Gastrocnemius medialis (tissue), 4 donors: ENCODE measurements at places on chromosomes 5 and 9. TPM values are rescaled to one million over a fixed set of nuclear protein-coding genes. Genes with fewer than 3 reads are reported as not detected.

The LRRC19 gene
- total RNA-seq = not detected

The AK8 gene
- total RNA-seq = not detected

The IL9 gene
- total RNA-seq = not detected

GRCh38 chr5:5135957-5136676 lies 4.0 kb upstream of the ADAMTS16 start:
- no peak overlapping the region for H3K27ac ChIP-seq
- peaks cover 16% of the 10 kb centered on the region for H3K27me3 ChIP-seq
- H3K4me3 ChIP-seq = no peak overlapping the region
- H3K4me1 ChIP-seq = peaks cover 17% of the 10 kb centered on the region
- H3K36me3 ChIP-seq = no peaks in the 10 kb centered on the region

DNA sequence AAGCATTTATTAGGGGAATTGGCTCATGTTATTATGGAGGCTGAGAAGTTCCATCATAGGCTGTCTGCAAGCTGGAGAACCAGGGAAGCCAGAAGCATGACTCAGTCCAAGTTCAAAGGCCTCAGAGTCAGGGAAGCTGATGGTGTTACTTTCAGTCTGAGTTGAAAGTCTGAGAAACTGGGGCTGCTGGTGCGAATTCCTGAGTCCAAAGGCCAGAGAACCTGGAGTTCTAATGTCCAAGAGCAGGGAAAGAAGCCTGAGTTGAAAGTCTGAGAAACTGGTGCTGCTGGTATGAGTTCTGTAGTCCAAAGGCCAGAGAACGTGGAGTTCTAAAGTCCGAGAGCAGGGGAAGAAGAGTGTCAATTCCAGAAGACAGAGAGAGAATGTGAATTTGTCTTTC lies 641.1 kb downstream of the ISL1 start:
- H3K36me3 ChIP-seq = no peaks in the 10 kb centered on the region
- H3K4me3 ChIP-seq = no peak overlapping the region
- no peak for DNase-seq
- H3K27ac ChIP-seq = no peak overlapping the region

DNA sequence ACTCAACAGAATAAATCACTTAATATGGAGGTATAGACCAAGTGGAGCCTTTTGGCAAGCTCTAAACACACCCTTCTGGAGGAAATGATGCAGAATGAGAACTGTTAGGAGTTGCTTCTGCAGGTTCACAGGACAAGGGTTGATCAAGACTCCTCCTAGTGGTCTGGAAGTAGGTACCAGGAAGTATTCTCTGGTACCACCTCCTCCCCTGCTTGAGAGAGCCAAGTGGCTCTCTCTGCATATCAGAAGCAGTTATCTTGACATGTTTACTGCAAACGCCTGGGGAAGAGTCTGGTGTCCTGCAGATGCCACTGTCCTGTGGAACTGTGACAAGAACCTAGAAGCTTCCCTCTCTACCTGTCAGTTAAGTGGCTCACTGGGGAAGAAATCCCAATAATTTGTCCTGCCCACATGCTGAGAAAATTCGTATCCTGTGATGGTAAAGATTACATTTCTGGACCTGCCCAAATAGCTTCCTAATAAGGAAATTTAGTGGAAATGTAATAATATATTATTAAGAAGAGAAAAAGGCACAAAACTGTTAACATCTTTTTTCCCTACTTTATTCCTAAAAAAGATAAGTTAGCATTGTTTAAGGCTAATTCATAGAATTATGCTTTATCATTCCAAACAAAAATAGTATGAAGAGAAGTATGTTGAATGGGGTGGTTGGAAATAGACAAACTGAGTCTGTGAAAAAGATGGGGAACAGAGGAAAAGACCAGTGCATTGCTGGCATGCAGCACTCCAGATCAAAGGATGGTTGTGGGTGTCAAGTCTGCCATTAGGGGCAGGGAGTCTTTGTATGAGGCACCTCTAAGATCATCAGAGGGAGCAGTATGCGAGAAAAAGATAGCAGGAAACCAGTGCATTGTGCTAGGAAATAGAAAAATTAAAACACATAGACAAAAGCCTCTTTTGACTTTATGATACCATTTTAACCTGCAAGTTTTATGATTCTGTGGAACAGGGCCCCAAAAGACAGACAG lies 118.8 kb downstream of the CDC42SE2 start:
- no peak for DNase-seq
- no peaks in the 10 kb centered on the region for H3K27me3 ChIP-seq
- no peak overlapping the region for H3K4me3 ChIP-seq

GRCh38 chr5:43305948-43306565 lies 7.2 kb downstream of the HMGCS1 start:
- no peaks in the 10 kb centered on the region for H3K36me3 ChIP-seq
- no peaks in the 10 kb centered on the region for H3K27me3 ChIP-seq
- H3K4me1 ChIP-seq = peaks cover under 1% of the 10 kb centered on the region

DNA sequence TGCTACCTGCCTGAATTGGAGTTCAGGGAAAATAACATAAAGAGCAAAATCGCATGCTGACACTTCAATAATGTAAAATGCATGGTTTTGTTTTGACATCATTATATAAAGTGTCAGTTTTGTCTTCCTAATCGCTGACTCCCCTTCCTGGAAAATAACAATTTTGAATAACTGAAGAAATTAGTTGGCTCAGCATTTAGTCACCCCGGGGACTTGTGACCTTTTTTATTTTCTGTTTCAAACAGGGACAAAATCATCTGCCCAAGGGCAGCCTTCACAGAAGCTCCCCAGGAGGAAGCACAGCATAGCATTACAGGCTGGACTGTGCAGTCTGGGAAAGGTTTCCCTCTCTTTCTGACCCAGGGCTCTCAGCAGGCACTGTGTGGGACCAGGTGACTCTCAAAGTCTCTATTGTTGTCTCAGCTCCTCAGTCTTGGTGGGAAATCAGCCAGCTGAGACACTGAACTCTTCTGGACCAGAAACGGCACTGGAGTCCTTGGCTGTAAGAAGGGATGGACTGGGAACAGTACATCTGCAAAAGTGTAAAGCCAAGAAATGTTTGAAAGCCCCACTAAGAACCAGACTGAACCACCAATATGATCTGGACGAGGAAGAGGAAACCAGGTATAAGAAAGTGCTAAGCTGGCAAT lies 671.3 kb upstream of the KLF4 start:
- no peak overlapping the region for H3K27ac ChIP-seq
- H3K4me1 ChIP-seq = no peaks in the 10 kb centered on the region
- no peaks in the 10 kb centered on the region for H3K36me3 ChIP-seq
- H3K4me3 ChIP-seq = no peak overlapping the region
- DNase-seq = no peak

DNA sequence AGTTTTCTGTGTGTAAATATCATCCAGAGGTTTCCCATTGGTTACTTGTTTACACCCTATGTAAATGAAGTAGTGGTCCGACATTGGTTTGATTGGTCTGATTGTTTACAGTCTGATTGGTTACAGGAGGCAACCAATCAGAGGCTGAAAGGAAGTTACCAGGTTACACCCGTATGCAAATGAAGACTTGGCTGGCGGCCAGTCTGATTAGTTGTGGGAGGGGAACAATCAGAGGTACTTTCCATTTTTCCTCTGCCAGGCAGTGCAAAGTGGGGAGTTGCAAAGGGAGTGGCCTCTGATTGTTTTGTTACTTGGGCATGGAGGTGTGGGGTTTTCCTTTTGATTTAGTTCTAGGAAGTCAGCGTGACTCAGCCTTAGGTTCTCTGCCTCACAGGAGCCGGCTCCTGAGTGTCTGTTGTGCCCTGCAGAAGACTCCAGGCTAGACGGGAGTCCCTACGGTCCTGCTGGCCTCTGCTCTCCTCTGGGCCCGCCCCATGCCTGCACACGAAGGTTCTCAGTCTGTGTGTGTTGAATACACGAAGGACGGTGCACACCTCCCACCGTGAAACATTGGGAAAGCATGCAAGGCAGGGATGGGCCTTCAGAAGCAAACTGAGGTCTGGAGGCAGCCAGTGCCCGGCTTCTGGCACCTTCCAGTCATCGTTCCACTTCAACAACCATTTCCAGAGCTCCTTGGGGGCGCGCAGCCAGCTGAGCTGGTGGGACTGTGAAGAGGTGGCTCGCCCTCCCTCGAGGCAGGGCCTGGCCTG lies 42.9 kb downstream of the OLFM1 start:
- no peak overlapping the region for H3K4me3 ChIP-seq
- no peak for DNase-seq
- no peaks in the 10 kb centered on the region for H3K27me3 ChIP-seq
- H3K4me1 ChIP-seq = peaks cover 4% of the 10 kb centered on the region
- no peaks in the 10 kb centered on the region for H3K36me3 ChIP-seq

- H3K27ac ChIP-seq = no peak overlapping the region
- DNase-seq = no peak
- no peaks in the 10 kb centered on the region for H3K27me3 ChIP-seq
- no peaks in the 10 kb centered on the region for H3K4me1 ChIP-seq
- no peak overlapping the region for H3K4me3 ChIP-seq
- H3K36me3 ChIP-seq = no peaks in the 10 kb centered on the region
Measured at GRCh38 chr9:95605816-95606488, 89.2 kb upstream of the PTCH1 start.

GRCh38 chr9:78601957-78602565 lies 305.1 kb downstream of the PSAT1 start:
- no peak for DNase-seq
- no peak overlapping the region for H3K4me3 ChIP-seq
- no peaks in the 10 kb centered on the region for H3K36me3 ChIP-seq
- H3K27me3 ChIP-seq = no peaks in the 10 kb centered on the region
- H3K4me1 ChIP-seq = no peaks in the 10 kb centered on the region

DNA sequence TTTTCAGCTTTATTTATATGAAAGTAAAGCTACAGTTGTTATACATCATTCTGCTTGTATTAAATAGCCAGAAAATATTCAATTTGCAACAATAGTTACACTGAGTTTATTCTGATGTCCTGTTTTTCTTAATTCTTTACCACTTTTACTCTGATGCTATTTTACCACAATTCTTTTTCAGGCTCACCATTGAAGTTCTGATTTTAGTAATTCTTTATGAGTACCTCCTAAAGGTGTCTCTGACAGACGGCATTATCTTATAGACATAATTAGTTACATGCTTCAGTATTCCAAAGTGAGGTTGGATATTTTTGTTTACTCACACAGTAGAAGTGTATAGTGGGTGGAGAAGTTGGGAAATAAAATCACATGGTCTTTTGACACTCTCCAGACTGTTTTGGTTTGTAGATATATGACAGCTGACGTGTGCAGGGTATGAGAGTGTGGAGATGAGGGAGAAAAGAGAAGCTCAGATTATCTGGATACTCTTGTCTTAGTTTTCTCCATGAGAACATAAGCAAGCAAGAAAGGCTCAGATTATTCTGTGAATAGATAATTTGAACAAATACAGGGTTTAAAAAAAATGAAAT lies 97.4 kb downstream of the FBXO4 start:
- H3K4me1 ChIP-seq = no peaks in the 10 kb centered on the region
- no peak for DNase-seq
- H3K36me3 ChIP-seq = no peaks in the 10 kb centered on the region
- no peak overlapping the region for H3K27ac ChIP-seq

GRCh38 chr5:10257870-10258269 lies 7.8 kb downstream of the CCT5 start:
- H3K27me3 ChIP-seq = no peaks in the 10 kb centered on the region
- no peak overlapping the region for H3K27ac ChIP-seq
- H3K36me3 ChIP-seq = peaks cover 85% of the 10 kb centered on the region
- H3K4me3 ChIP-seq = no peak overlapping the region
- no peak for DNase-seq

DNA sequence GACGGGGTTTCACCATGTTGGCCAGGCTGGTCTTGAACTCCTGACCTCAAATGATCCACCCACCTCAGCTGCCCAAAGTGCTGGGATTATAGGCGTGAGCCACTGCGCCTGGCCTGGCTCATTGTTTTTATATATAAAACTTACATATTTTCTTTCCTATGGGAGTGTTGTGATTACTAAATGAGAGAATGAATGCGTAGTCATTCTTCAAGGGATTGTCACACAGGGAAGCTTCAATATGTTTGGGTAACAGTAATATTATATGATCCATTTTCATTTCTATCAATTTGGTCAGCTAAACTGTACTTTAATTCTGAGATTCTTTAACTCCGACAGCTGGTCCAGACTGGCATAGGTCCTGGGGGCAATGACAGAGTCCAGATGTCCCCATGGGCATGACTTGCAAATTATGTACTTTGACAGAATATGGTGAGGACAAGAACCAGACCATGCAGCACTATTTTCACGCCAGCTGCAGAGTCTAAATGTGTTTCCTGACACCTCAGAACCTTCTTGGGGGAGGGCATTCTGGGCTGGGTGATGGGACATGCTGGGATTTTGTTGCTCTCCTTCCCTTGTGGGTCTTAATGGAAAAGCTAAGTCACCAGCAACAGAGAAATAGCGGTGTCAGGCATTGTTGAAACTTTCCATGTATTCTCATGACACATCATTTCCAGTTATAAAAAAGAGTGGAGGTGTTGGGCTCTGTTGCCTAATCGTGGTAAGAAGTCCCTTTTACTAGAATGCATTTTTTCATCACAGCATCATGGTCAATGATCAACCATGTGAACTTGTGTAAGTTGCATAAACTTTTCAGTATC lies 40.9 kb upstream of the TNC start:
- H3K36me3 ChIP-seq = no peaks in the 10 kb centered on the region
- no peak overlapping the region for H3K27ac ChIP-seq
- H3K4me1 ChIP-seq = no peaks in the 10 kb centered on the region
- no peak overlapping the region for H3K4me3 ChIP-seq

DNA sequence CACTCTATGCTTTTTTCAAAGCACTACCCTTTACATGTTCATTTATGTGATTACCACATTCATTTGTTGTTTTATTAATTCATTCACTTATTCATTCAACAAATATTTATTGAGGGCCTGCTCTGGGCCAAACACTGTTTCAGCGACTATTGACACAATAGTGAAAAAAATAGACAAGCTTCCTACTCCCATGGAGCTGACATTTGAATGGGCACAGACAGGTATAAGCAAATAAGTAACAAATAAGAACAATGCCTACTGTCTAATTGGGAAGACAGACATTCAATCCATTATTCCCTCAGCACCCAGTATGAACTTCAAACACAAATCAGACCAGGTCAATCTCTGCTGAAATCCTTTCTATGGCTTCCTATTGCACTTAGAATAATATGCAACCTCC lies 156.9 kb upstream of the NR3C1 start:
- no peaks in the 10 kb centered on the region for H3K27me3 ChIP-seq
- H3K36me3 ChIP-seq = no peaks in the 10 kb centered on the region
- DNase-seq = no peak
- no peak overlapping the region for H3K4me3 ChIP-seq
- H3K27ac ChIP-seq = no peak overlapping the region

GRCh38 chr9:20930836-20931235 lies 100.6 kb downstream of the HACD4 start:
- H3K36me3 ChIP-seq = no peaks in the 10 kb centered on the region
- no peaks in the 10 kb centered on the region for H3K27me3 ChIP-seq
- H3K4me1 ChIP-seq = no peaks in the 10 kb centered on the region
- H3K4me3 ChIP-seq = no peak overlapping the region
- no peak overlapping the region for H3K27ac ChIP-seq
- no peak for DNase-seq

DNA sequence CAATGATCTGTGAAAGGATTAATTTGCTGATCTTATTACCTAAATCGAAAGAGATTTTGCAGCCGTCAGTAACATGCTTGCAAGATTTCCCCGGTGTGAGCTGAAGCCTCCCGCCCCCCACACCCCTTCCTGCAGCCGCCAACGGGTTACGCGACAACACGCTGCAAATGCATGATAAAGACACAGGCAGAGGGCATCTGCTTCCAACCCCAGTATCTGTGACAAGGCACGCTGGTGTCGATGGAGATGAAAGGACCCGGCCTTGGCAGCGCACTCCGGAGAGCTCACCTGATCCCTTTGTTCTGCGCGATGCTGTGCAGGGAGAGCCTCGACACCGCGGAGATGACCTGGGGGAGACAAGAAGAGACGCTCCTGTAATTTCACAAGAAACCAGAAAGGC lies 122.9 kb upstream of the SARDH start:
- H3K27ac ChIP-seq = no peak overlapping the region
- DNase-seq = no peak
- H3K4me1 ChIP-seq = no peaks in the 10 kb centered on the region
- no peaks in the 10 kb centered on the region for H3K27me3 ChIP-seq
- H3K36me3 ChIP-seq = no peaks in the 10 kb centered on the region
- H3K4me3 ChIP-seq = no peak overlapping the region
